ENCODE measurements at places on chromosomes 11 and 22. TPM values are rescaled to one million over a fixed set of nuclear protein-coding genes. Genes with fewer than 3 reads are reported as not detected.

Gene KRTAP5-10
- total RNA-seq: not detected

Gene NAALAD2
- total RNA-seq: 0.20 TPM

Gene GNG3
- not detected for total RNA-seq

Gene ADAMTS15
- total RNA-seq: 0.05 TPM

Gene CABP4
- 3.9 TPM for total RNA-seq

Gene IL17REL
- total RNA-seq: under 0.01 TPM

Gene MUC5AC
- not detected for total RNA-seq

Gene OR51E2
- total RNA-seq: not detected

Gene TPP1
- total RNA-seq: 51.3 TPM

Gene OR5T1
- not detected for total RNA-seq

Gene RAPSN
- total RNA-seq: not detected

Gene LRRC10B
- total RNA-seq: not detected

Gene SPI1
- total RNA-seq: not detected

Gene DEFB108B
- total RNA-seq: not detected

Gene CD3D
- not detected for total RNA-seq

Gene SGSM1
- total RNA-seq: not detected

Gene OR8B4
- not detected for total RNA-seq

Gene OR4A16
- total RNA-seq: not detected

Gene MMP13
- not detected for total RNA-seq

Gene TPBGL
- not detected for total RNA-seq

Gene PDE3B
- total RNA-seq: 0.27 TPM

Gene MMP7
- total RNA-seq: not detected

Gene SLC43A3
- total RNA-seq: 68.5 TPM

Gene TCN1
- not detected for total RNA-seq

Gene HMOX1
- 52.0 TPM for total RNA-seq
